ENCODE measurements at places on chromosomes 6 and 20.
A peak's percentile ranks its signal among the peaks of the same experiment; 100 is the strongest.

- DNase-seq, result no peak
Observed at GRCh38 chr6:118617417-118617816, 34.0 kb downstream of the CEP85L start.

- no peak for DNase-seq
Observed at GRCh38 chr6:84645563-84646266, 118.7 kb downstream of the TBX18 start.

GRCh38 chr6:70489364-70489763 lies 76.1 kb downstream of the FAM135A start:
- no peak for DNase-seq

GRCh38 chr6:39530201-39530759 lies 194.9 kb downstream of the KIF6 start:
- peak; percentile 62 for DNase-seq

- no peak for DNase-seq
Observed at GRCh38 chr6:21965953-21966539, 330.8 kb downstream of the PRL start.

DNA sequence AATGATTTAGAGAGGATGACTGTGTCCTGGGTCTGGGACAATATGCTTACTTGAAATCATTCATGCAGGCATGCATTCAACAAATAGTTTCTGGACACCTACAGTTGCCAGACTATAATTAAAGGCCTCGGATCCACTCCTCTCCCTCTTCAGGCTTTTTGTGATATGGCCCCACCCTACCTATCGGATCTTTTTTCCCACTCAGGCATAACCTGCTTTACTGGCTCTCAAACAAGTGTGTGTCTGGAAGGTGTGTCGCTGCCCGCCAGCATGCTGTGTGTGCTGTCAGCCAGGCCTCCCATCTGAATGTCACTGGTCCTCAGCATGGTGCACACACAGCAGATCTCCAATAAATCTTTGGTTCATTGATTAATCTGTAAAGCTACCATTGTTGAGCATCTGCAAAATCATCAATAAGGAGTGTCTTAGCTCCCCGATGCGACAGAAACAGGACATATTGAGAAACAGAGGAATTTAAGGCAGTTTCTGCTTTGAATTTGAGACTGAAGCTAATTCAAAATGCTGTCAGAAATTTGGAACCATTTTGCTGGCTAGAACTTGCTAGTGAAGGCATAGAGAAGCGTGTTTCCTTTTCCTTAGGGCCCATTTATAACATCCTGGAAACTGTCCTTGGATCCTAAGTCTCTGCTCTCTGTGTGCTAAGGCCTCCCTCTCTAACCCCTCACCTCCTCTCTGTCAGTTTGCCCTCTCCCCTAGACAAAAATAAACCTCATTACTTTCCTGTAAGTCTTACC lies 23.5 kb upstream of the CCN6 start:
- DNase-seq, result no peak

- no peak for DNase-seq
Observed at GRCh38 chr6:113318575-113318917, 538.6 kb upstream of the MARCKS start.

- no peak for DNase-seq
Observed at GRCh38 chr6:41642960-41643898, 5.0 kb downstream of the MDFI start.

DNA sequence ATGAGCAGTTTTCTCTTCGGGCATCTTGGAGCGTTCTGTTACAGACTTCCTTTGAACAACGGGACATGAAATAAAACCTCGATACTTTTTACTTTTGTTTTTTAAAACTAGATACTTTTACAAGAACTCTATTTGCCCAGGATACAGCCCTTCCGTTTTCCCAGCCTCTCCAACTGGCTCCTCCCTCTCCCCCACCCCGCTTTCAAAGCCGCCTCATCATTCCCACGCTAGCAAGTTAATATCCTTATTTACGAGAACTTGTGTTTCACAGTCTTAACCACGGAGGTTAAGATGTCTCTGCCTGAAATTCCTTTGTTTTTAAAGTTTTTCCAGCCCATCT lies 241 bp upstream of the CFAP206 start:
- no peak for DNase-seq

- no peak for DNase-seq
Observed at GRCh38 chr6:80528115-80528514, 421.6 kb downstream of the BCKDHB start.

GRCh38 chr6:30763618-30764489 lies 19.5 kb upstream of the IER3 start:
- DNase-seq, result no peak

- DNase-seq, result no peak
Observed at GRCh38 chr20:57384486-57384885, 6.7 kb upstream of the RBM38 start.

DNA sequence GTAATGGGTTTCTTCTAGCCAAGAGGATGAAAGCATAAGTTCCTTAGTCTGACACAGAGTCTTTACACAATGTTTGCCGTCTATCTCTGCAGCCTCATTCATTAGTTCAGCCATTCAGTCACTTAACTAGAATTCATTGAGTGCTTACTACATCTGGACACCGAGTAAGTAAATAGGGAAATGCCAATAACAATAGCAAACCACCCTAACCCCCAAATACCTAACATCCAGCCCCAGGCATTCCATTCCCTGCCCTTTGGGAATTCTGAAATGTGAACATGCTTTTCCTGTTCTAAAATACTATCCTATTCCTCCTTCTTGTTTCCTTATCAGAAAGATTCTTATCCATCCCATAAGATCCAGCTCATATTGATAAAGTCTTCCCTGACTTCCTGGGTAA lies 277.6 kb upstream of the RNF217 start:
- no peak for DNase-seq

GRCh38 chr20:18637224-18637623 lies 49.4 kb downstream of the DTD1 start:
- no peak for DNase-seq

DNA sequence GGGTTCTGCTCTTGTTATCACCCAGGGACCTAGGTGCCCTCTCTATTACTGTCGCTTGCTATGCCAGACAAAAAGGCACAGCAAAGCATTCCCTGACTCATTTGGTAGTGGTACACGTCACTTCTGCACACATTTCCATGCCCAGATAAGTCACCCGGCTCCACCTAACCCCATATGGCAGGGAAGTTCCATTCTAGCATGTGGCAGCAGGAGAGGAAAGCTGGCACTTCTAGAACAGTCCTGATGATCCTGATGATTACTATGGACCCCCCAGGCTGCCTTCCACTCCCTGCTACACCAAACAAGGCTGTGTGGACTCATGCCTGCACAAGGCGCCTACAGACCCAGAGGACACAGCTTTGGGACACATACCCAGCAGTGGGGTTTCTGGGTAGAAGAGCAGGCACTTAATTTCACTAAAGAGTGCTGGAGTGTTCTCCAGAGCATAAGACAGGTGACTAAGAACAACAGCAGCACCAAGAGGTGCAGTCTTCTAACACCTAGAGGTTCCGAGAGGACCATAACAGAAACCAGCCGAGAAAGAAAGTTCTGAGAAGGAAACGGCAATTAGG lies 53.5 kb upstream of the NELFCD start:
- no peak for DNase-seq

- DNase-seq, result no peak
Observed at GRCh38 chr6:142359271-142359960, 57.6 kb downstream of the ADGRG6 start.

DNA sequence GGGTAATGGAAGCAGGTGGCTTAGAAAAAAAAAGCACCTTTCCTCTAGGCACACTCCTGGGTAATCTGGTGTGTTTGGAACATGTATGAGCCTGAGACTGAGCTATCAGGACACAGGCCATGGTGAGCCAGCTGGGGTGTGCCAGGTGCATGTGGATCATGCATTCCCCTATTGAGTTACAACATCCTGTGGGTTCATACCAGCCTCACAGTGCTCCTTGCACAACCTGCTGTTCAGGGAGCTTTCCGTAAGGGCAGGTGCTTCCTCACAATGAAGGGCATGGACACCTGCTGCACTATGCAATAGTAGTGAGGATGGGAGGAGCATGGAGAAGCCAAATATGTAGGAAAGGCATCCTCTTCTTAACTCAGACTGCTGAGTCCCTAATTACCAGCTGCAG lies 197.2 kb upstream of the SUPT3H start:
- no peak for DNase-seq

DNA sequence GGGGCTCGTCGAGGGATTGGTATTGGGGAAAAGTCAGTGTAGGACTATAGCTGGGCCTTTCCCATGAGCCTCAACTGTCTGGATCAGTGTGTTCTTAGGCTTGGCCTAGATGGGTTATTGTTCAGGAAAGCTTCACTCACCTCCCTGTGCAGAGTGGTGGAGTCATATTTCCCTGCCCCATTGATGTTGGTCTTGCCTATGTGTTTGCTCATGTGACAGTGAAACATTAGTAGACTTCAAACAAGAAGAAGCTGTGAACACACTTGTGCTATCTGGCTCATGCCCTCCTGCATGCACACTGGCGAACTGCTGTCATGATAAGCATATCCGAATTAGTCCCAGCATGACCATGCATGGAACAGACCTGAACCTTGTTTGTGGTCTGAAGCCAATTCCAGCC lies 171.1 kb downstream of the DHX35 start:
- DNase-seq, result no peak

- no peak for DNase-seq
Observed at GRCh38 chr20:37661519-37661918, 32.3 kb upstream of the CTNNBL1 start.

GRCh38 chr6:43806043-43806757 lies 36.2 kb downstream of the VEGFA start:
- DNase-seq, result no peak

DNA sequence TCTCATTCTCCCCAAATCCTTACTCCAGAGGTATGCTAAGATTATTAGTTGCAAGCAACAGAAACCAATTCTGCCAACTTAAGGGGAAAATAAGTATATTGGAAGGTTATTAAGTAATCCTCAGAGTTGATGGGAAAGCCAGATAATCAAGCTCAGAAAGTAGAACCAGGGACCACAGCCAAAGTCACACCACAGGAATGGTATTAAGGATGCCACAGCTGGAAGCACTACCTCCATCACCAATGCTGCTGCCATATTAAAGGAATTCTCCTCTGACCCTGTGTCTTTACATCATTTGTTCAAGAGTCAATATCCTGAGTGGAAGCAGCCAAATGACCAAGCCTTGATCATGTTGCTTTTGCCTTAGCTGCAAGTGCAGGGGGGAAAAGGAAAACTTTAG lies 9.9 kb downstream of the PROCR start:
- DNase-seq, result no peak

DNA sequence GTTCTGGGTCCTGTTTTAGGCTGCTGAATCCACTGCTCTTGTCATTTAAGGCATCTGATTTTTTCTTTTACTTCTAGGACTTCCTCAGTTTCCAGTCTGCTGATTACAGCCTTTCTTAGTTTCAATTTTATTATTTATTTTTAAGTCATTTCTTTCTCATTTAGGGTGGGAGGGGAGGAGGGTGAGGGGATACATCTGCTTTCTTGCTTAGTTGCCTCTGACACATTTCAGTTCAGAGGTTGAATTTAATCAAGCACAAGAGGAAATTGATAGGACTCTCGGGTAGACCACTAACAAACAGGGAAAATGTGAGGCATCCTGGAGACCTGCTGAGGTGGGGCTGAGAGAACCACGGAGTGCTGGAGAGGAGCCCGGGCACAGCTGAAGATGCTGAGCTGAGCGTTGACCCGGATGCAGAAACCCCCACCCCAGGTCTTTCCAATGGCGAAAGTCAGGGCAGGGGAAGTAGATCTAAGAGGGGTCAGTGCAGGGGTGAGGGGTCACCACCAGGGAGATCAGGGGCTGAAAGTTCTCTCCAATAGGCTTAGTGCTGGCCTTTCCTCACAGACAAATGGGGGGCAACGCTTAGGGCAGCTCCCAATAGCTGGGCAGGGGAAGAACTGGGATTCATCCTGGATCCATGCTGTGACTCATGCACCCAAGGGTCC lies 7.6 kb upstream of the TREML2 start:
- no peak for DNase-seq

- DNase-seq, result no peak
Observed at GRCh38 chr6:42336431-42336830, 115.3 kb downstream of the TRERF1 start.

GRCh38 chr6:40258531-40258930 lies 324.3 kb upstream of the MOCS1 start:
- no peak for DNase-seq

DNA sequence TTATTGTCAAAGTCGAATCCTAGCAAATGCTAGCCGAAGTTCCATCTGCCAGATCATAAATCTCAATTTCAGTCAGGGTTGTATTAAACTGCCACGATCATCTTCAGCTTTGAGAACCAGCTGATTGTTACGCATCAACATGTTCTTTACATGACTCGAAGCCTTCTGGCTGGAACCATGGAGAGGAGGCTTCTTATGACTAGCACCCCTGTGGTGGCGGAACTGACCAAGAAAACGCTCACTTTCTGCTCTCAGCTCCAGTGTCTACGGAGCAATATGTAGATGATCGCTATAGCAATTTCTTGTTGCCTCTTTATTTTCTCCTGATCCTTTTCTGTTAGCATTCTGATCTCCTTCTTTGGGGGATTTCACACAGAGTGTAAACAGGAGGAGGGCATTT lies 479.4 kb upstream of the SLC35B3 start:
- DNase-seq, result no peak

GRCh38 chr20:53621482-53622246 lies 28.0 kb upstream of the ZNF217 start:
- no peak for DNase-seq

- DNase-seq, result no peak
Observed at GRCh38 chr6:147930745-147931144, 411.9 kb upstream of the SASH1 start.

- DNase-seq, result no peak
Observed at GRCh38 chr6:168373389-168373788, 53.8 kb upstream of the DACT2 start.

GRCh38 chr6:17165383-17165782 lies 63.5 kb downstream of the STMND1 start:
- no peak for DNase-seq

DNA sequence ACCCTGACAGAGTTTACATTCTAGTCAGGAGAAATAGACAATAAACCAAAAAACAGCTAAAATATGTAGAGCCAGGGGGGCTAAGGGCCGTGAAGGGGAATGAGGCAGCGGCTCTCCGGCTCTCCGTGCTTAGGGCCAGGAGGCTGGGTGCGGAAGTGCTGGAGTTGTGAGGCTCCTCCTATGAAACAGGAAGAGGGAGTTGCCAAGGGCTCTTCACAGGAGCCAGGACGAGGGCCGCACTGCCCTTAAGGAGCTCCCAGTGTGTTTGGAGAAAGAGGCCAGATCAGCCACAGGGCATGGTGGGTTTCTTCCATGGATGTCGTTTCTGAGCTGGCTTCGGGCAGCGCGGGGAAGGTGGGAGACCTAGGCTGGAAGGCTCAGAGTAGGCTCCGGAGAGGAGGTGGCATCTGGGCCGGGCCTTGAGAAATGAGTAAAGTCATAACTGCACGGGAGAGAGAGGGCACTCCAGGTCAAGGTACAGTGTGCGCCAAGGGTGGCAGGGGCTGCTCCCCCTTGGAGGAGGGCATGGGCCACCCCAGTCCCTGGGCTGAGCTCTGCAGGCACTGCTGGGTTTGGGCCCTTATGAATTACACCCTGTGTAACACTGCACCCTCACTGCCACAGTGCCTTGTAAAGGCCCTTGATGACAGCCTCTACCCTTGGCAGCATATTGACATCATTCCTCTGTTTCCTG lies 20.8 kb upstream of the MLN start:
- DNase-seq, result no peak

All from GM19239 (cell line).